Left colon (tissue), 2 donors: ENCODE measurements at places on chromosomes 2 and 18. TPM values are rescaled to one million over a fixed set of nuclear protein-coding genes. Genes with fewer than 3 reads are reported as not detected.

DNA sequence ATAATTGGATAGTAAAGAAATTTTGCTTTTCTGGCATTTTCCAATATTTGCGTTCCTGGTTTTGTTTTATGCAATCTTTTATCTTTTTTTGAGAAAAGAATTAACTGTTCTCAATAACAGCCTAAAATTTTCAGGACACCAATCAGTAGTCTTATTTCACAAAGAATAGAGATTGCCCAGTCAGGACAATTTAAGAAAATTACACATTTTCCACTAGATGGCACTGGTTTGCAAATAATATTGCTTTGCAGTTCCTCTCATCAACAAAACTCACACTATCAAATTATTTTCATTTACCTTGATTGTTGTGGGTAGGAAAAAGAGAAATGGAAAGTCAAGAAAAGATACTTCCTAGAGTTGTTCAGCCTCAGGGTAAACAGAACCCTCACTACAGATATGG lies 2.4 kb upstream of the RBM45 start:
- DNase-seq, result no peak

The TUBB8B gene
- 0.34 TPM for total RNA-seq

GRCh38 chr2:6442252-6442985 lies 423.3 kb downstream of the CMPK2 start:
- DNase-seq, result no peak

The USP14 gene
- total RNA-seq, result 27.9 TPM

GRCh38 chr2:130963849-130964793 lies 127.4 kb downstream of the ARHGEF4 start:
- DNase-seq, result no peak

GRCh38 chr2:57376985-57377384 lies 669.6 kb upstream of the VRK2 start:
- DNase-seq, result no peak

GRCh38 chr2:133265432-133265949 lies 302.8 kb downstream of the NCKAP5 start:
- peak; percentile 33 for DNase-seq

The PROKR1 gene
- not detected for total RNA-seq

DNA sequence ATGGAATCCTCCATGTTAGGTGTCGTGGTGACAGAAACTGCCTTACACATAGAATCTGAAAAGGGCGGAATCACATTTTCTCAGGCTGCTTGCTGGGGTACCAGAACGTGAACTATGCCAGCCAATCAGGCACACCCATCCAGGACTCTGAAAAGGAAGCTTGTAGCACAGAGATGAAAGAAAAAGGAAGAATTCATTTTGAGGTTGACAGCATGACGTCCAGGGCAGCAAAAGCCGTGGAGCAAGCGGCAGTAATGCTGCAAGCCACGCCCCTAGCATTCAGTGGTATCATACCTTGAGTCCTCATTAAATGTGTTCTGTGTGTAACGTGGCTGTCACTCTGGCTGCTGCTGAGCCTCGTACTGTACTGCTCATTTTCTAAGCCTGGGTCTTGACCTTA lies 304.0 kb downstream of the DYSF start:
- DNase-seq, result no peak

DNA sequence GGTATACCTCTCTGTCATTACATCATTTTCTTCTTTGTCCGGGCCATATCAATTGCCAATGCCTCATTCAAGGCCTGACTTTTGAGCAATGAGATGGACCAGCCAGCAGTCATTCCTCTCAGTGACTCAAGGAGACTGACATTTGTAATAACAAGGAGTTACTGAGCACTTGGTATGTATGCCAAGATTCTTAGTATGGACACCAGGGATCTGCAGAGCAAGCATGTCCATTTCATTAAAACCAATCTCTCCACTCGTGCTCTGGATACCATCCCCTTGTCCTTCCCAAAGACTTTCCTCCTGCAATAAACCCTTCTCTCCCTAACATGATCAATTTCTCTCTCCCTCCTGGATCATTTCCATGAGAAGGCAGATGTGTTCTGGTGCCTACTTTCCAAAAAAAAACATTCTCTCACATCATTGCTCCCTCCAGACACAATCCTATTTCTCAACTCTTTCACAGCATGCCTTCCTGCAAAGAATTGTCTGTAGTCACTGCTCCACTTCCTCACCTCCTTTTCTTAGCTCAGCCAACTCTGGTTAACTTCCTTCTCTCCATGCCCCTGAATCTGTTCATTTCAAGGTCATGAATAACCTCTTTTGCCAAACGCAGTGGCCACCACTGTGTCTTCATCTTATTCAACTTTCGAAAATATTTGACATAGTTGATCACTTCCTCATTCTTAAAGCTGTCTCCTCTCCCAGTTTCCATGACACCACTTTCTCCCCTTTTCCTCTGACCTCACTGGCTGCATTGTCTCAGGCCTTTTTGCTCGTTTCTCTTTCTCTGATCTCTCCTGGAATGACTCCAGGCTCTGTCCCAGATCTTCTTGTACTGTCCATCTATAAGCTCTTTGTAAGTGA lies 102.8 kb upstream of the CYP1B1 start:
- DNase-seq, result no peak

DNA sequence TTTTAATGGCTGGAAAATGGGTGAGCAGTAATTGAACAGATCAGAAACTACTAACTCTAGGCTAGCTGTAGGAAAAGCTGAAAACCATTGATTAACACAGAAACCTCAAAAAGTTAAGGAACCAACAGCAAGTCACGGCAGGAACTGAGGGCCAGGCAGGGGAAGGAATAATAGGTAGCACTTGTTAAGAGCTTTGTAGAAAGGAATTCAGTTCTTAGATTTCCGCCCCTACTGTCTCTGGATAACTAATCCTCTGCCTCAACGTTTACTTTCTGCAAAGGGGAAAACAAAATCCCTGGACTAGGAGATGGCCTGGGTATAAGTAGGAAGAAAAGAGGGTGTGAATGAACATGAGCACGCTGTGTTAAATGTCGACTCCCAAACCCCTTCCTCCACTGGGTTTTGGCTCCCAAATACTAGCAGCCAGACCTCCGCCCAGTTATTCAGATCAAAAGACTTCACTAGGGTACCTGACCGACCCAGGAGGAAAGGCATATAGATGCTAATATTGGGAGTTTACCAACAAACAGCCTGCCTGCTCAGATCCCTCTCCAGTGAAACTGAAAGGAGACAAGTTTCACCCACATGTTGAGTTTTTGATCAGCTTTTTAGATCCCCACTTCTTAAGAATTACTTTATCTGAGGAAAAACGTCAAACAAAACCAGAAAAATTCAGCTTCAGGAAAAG lies 12.4 kb downstream of the SMAD2 start:
- DNase-seq, result no peak

The RAB6C gene
- 0.15 TPM for total RNA-seq

The MFSD2B gene
- not detected for total RNA-seq

- DNase-seq, result no peak
Observed at GRCh38 chr2:160141419-160141818, 58.7 kb downstream of the ITGB6 start.

DNA sequence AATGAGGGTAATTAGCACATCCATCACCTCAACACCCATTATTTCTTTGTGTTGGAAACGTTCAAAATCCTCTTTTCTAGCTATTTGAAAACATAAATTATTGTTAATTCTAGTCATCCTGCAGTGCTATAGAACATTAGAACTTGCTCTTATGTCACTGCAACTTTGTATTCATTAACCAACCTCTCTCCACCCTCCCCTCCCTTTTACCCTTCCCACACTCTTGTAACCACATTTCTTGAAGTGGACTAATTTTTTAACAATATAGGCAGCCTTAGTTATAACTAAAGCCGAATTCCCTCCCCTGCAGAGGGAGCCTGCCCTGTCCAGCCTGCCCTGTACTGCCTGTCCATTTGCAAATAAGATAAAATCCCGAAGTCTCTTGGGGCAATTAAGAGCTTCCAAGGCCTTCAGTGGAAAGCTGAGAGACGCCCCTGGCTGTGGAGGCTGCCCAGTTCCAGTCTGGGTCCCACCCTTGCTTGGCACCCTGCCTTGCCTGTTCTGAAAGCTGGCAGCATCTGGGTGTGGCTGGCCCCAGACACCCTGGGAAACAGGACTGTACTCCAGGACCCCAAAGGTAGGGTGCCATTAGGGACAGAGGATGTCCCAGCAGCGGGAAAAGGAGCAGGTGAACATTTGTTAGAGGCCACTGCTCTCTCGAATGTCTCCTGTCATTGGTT lies 65.1 kb downstream of the MEX3C start:
- no peak for DNase-seq

- DNase-seq, result peak; percentile 65
Observed at GRCh38 chr2:9001229-9001628, 2.3 kb downstream of the MBOAT2 start.

- no peak for DNase-seq
Observed at GRCh38 chr2:134446383-134447017, 192.6 kb downstream of the MGAT5 start.

DNA sequence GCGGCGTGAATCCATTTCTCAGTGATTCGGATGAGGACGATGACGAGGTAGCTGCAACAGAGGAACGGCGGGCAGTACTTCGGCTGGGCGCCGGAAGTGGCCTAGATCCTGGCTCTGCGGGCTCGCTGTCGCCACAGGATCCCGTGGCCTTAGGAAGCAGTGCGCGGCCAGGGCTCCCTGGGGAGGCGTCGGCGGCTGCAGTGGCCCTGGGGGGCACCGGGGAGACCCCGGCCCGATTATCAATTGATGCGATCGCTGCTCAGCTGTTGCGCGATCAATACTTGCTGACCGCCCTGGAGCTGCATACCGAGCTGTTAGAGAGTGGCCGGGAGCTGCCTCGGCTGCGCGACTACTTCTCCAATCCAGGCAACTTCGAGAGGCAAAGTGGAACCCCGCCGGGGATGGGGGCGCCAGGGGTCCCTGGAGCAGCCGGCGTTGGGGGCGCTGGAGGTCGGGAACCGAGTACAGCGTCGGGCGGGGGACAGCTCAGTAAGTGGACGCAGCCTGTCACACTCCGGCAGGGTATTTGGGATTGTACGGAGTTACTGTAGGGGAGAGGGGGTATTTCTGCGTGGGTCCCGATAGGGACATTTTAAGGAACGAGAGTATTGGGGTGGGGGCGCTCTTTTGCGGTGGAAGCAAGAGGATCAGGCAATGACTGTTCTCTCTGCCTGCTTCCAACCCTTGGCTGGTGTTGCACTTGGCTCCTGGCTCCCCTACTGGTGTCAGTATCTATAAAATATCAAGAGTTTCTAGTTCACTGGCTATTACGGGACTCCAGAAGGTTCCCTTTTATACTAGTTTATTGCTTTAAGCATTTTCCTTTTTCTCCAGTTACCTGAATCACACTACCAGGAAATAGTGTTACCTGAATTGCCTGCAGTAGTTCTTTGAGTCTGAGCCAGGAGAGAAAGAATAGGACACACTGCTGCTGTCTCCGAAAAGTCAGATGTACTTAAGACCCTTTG lies 772 bp downstream of the RELCH start:
- peak; percentile 53 for DNase-seq

The IL36A gene
- not detected for total RNA-seq

DNA sequence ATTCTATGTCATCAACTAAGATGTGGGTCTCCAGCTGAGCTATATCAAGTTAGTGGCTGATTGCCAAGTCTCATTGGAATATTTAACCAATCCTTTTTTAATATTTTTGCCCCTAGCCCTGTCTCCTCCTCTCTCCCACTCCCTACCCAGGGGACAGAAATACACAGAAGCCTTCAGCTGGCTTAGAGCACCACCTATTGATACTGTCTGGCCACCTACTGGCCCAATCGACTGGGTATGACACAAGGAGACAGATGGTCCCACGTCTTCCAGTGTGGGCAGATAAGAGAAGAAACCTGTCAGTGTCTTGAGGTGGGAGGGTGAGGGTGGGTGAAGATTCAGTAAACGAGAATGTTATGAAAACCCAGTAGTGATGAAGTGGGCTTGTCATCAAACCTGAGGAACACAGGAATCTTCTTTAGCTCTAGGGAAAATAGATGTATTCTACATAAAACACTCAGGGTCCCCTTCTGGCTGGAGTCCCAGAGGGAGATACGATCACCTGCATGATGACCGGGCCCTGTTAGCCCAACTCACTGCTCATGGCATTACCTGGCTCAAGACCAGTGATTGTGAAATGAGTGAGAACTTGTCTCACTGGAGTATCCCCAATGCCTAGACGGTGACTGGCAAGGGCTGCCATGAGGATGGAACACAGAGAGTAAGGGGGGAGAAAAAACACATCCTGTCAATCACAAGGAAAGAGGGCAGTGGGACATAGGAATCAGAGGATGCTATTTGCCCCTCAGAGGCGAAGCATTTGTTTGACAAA lies 26.7 kb downstream of the POLR1A start:
- DNase-seq, result no peak

The NAT8 gene
- total RNA-seq, result not detected

DNA sequence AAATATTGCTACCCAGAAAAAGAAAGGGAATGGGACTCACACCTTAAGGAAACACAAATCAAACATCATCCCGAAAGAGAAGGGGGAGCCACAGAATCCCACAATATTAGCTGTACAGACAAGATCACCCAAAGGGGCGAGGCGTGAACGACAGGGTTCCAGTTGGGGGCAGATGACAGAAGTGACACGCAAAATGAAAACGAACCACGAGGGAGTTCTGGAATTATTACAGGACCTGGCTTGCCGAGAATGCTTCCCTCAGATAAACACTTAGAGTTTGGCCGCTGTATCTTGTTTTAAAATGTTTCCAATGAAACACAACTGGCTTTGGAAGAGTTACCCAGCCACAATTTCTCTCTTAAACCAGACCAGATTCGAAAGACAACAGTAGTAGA lies 60.4 kb downstream of the C2orf76 start:
- no peak for DNase-seq

DNA sequence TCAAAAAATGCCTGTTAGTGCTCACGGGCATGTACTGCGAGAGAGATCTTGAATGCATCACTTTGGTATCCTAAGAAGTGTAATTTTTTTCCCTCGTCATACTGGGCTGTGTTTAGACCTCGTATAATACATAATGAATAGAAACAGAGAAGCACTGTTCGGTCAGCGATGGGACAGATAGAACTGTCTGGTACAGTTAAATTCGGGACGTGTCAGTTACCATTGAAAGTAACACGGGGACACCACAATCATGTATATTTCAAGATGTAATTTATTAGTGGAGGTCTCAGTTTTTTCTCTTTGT lies 1.8 kb downstream of the PKP4 start:
- no peak for DNase-seq

DNA sequence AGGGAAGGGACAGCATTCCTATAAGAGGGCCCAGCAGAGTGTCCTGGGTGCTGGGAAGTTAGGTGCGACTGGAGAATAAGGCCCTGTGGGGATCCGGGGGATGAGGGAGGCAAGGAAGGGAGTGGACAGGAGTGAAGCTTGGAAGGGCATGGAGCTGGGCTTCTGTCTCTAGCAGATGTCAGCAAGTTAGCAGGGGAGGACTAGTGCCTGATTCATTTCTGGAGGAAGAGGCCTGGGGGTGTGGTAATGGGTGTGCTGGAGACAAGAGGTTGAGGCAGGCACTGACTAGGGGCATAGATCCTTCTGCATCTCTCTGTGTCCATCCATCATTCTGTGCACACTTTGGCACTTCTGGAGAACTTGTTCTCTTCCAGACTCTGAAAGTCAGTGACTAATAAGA lies 134.7 kb downstream of the ACOXL start:
- no peak for DNase-seq

GRCh38 chr2:65486282-65486681 lies 53.9 kb upstream of the SPRED2 start:
- no peak for DNase-seq

GRCh38 chr2:210456571-210456970 lies 20.0 kb downstream of the LANCL1 start:
- no peak for DNase-seq

GRCh38 chr2:824954-825353 lies 125.7 kb upstream of the SNTG2 start:
- no peak for DNase-seq
